Putamen (tissue), 1 donor: ENCODE measurements at places on chromosomes 2 and 18.

DNA sequence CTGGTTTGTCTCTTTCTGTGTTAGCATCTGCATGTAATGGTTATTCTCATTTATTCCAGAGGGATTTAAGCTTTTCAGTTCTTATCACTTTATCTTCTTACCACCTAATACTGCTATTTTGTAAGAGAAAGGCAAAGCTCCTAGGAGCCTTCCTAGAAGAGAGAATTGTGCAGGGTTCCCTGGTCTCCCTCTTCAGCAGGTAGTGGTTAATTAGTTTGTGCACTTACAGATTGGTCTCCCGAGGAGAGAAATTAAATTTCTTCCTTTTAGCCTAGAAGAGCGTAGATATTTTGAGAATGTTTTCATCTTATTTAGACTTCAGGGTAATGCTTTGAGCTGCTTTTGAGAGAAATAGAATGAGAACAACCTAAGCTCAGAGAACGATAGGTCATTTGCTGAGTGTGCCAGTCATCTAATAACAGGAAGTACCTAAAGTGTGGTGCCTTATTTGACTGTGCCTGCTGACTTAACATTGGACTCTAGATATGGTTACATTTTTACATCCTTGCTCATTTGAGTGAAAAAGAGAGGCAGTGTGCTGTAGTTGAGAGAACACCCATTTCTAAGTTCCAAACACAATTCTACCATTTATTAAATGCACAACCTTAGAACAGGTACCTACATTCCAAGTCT, 651.4 kb downstream of the STK39 start:
- no peak for DNase-seq

GRCh38 chr2:46256563-46257142, 40.6 kb upstream of the EPAS1 start:
- DNase-seq = no peak

- no peak for DNase-seq
Observed at GRCh38 chr2:236548179-236548921, 21.3 kb upstream of the ACKR3 start.

DNA sequence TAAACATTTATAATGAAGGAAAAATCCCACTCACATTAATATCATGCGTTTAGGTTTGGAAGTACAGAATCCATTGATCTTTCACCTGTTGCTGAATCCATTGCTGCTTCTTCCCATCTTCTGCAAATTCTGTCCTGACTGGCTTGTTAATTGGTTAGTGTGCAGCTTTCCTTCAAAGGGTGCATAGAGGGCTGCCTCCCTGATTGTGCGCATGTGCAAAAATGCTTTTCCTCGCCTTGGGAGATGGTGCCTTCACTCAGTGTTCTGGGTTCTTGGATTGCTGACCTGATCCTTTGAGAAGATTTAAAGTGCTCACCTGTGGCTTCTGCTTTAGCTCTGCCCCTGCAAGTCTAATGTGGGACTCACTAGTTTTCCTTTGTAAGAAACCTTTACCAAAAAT, 231.2 kb downstream of the SNTG2 start:
- DNase-seq = no peak
